EL (cell line): ENCODE measurements at places on chromosomes 2 and 18.

DNA sequence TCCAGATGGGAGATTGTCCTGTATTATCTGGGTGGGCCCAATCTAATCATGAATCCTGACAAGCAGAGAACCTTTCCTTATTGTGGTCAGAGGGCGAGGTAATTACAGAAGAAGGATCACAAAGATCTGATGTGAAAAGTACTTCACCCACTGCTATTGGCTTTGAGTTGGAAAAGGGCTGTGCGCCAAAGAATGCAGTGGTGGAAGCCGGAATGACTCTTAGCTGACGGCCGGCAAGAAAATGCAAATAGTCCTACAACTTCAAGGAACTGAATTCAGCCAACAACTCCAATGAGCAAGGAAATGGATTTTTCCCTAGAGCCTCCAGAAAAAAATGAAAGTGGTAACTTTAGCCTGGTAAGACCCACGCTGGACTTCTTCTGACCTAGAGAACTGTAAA, 67.3 kb downstream of the CTNNA2 start:
- no peak for DNase-seq

DNA sequence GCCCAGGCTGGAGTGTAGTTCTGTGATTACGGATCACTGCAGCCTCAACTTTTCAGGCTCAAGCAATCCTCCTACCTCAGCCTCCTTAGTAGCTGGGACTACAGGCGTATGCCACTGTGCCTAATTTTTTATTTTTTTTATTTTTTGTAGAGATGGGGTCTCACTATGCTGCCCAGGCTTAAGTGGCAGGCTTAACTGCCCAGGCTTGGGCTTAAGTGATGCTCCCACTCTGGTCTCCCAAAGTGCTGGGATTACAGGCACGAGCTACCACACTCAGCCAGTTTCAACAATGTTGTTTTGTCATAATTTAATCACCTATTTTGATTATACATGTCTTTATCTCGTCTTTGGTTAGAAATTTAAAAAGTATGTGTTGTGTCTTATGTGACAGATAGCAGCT, 18.2 kb downstream of the UGGT1 start:
- no peak for DNase-seq

GRCh38 chr18:47261902-47262300, 10.4 kb upstream of the SKOR2 start:
- DNase-seq, result no peak

- no peak for DNase-seq
Measured at GRCh38 chr2:43331422-43331821, 105.0 kb upstream of the ZFP36L2 start.

GRCh38 chr2:160794926-160795325, 301.3 kb upstream of the RBMS1 start:
- DNase-seq, result no peak

GRCh38 chr2:212099658-212100057, 438.9 kb downstream of the ERBB4 start:
- no peak for DNase-seq

- no peak for DNase-seq
Measured at GRCh38 chr2:65204461-65205210, 23.0 kb upstream of the ACTR2 start.

DNA sequence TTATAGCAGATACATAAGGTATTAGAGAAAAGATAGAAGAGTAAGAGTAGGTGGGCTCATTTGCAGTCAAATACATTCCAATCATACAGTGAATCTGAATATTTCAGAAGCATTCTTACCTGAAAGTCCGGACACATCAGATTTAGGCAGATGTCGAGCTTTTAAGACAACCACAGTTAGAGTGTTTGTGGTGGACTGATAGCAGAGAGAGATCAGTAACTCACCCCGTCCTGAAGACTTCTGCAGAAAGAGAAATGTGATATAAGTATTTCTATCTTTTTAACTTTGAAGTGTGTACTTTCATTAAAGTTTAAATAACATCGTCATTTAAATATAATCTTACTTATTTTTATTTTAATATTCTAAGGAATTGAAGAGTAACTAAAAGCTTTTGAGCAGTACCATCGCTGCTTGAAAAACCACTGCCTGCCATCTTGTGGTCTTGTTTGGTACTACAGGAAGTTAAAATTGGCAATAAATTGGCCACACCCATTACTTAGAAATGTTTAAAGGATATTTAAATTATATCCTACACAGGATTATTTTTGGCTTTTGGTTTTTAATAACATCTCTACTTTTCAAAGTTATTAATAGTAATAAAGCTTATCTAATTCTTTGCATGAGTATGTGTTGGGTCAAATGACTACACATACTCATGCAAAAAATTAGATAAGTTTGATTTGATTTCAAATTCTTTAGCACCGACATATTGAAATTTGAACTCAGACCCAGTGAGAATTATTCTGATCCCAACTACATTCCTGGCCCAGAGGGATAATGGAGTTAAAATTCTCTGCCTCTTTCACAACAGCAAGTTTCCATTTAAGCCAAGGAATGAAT, 5.5 kb downstream of the SYT4 start:
- DNase-seq, result peak; percentile 32
